Sigmoid colon (tissue), 7 donors: ENCODE measurements at places on chromosomes 7 and 10.
A peak's percentile ranks its signal among the peaks of the same experiment; 100 is the strongest.

DNA sequence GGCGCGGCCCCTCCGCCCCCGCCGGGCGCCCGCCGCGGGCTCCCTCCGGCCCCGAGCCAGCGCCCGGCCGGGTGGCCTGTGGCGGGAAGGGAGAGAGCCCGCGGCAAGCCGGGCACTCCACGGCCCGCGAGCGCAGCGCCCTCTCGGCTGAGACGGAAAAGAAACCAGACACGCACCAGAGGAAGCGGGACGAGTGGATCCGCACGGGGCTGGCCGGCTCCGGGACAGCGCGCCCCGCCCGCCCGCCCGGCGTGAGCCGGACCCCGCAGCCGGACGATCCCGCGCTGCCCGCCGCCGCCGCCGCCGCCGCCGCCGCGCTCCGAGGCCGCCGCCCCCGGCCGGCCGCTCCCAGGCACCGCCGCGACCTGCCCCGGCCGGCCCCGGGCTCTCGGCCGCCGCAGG, 300 bp downstream of the ARHGAP21 start:
- DNase-seq, result peak; percentile 66

- no peak for DNase-seq
These were observed 1.8 kb downstream of the KCNIP2 start for GRCh38 chr10:101841826-101842225.

DNA sequence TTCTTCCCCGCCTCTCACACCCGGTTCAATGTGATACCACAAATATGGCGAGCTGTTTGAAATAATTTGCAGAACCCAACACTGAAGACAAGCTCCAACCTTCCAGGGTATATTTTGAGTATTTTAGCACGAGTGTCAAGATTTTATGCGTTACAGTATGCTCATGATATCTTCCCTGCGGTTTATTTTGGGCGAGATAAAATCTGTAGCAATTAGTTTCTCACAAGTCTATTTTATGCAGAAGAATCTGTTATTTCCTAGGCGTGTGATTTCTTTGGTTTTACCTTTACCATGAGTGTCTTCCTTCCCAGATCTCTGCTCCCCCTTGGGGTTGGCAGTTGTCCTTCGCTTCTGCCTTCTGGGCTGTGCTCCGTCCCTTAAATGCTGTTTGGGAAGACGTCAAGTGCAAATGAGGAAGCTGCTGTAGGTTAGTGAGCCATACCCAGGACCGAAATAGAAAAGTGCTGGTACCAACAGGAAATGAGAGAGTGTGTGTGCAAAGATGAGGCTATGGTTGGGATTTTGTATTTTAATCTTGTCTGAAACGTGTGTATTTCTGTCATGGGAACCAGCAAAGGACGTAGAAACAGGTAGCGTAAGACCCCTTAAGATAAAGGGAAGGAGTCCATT, 299.8 kb downstream of the KLF6 start:
- no peak for DNase-seq

GRCh38 chr10:101224910-101225823, 4.1 kb downstream of the LBX1 start:
- no peak for DNase-seq

- no peak for DNase-seq
These were observed 74.9 kb downstream of the ADRA2A start for GRCh38 chr10:111151595-111152307.

DNA sequence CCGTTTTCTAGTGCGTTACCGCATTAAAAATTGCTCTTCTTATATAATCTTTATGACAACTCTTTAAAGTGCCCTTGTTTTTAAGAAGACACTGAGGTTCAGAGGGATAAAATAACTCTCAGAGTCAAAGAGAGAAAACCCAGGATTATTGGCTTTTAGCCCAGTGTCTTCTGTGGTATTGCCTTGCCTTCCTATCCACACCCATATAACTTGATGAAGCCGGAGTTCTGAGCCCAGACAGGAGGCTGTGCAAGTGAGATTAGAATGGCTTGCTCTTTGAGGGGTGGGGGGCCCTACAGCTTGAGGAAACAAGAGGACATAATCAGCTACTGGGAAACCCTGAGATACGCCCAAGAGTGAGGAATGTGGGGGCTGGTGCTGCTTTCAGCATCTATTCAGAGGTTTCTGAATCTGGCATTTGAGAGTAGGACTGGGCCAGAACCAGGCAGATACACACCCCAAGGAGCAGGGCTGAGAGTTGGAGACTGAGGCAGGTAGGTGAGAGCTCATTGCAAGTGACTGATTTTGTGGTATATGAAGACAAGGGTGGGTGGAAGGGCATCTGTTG, 2.3 kb downstream of the PRXL2A start:
- DNase-seq, result no peak

DNA sequence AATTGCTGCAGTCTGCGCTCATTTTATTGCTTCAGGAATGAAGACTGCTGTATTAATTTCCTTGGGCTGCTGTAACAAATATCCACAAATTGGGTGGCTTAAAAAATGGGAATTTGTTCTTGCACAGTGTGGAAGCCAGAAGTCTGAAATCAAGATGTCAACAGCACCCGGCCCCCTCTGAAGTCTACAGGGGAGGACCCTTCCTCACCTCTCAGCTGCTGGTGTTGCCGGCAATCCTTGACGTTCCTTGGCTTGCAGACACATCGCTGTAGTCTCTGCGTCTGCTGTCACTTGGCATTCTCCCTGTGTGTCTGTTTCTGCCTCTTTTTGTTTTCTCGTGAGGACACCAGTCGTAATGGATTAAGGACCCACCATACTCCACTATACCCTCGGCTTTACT, 166.2 kb downstream of the PTPN20 start:
- no peak for DNase-seq

DNA sequence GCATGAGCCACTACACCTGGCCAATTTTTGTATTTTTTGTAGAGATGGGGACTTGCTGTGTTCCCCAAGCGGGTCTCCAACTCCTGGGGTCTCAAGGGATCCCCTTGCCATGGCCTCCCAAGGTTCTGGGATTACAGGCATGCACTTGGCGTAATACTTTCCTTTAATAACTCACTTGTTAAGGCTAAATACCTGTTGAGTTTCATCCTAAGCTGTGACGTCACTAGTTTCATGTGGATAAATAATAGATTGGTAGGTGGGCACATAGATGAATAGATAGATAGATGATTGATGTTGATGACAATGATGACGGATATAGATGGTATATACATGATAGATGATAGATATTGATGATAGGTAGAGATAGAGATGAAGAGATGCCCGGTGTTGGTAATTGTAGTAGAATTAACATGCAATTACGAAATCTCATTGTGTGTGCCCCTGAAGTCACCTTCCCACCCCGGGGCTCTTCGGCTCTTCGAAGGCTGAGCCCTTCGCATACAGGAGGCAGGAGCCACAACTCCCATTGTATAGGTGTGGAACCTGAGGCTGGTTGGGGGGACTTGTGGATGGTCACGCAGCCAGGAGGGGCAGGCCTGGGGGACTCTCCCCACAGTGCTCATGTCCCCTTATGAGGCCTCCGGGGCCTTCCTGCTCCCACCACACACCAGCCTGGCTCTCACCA, 2.6 kb downstream of the GRIFIN start:
- no peak for DNase-seq

DNA sequence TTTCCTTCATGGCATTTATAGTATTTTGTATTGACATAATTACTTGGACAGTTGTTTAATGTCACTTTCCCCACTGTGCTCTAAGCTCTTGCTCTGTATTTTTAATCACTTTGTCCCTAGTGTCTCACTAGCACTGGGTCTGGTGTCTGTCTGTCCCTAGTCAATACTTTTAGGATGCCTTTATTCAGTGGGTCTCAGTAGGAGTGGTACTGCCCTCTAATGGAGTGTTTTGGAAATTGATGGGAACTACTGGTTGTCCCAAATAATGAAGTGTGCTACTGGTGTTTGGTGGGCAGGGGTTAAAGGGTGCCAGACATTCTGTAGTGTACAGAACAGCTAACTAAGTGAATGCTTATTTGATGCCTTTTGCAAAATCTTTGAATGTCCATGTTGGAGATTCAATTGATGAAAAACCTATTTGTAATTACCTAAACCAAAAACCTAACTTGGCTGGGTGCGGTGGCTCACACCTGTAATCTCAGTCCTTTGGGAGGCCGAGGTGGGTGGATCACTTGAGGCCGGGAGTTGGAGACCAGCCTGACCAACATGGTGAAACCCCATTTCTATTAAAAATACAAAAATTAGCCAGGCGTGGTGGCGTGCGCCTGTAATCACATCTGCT, 33.3 kb downstream of the CDK14 start:
- no peak for DNase-seq

- DNase-seq, result no peak
These were observed 31.1 kb upstream of the SLF2 start for GRCh38 chr10:100881556-100882213.

- DNase-seq, result no peak
These were observed 45.2 kb downstream of the VPS41 start for GRCh38 chr7:38863601-38864291.

- no peak for DNase-seq
These were observed 20.1 kb downstream of the IFIT3 start for GRCh38 chr10:89347701-89348457.

- peak; percentile 58 for DNase-seq
These were observed 1.8 kb downstream of the EBF3 start for GRCh38 chr10:129962031-129962871.

GRCh38 chr7:50743016-50743415, 39.7 kb downstream of the GRB10 start:
- no peak for DNase-seq

DNA sequence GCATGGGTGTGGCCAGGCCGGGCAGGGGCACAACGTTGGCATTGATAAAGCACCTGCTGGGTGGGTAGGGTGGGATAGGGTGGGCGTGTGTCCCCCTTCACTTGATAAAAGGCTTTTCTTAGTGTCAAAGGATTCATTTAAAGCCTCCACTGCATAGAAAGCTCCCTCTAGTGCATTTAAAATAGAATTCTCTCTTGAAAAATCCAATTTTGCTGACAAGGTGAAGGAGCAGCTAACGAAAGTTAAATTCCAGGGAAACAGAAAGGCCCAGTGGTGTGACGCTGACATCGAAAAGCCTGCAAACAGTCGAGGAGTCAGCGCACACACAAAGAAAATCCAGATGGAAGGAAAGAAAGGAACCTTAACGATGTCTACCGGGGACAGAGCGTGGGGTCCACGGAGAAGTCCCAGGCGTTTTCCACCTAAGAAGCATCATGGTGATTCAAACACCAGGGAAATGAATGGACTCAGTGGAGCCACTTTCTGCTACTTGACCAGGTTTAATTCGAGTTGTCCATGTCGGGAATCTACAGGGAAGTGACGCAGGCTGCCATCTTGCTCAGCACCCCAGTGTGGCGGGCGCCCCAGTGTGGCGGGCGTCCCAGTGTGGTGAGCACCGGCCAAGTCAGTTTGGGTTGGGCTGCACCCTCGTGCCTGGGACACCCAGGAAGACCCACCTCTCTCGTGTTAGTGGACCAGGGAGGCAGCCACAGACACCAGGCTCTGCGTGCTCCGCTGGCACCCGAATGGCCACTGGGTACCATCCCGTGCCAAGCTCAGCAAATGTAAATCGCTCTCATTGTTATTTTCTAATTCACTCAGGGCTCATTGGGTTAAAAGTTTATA, 217.8 kb downstream of the DNAJB6 start:
- no peak for DNase-seq

DNA sequence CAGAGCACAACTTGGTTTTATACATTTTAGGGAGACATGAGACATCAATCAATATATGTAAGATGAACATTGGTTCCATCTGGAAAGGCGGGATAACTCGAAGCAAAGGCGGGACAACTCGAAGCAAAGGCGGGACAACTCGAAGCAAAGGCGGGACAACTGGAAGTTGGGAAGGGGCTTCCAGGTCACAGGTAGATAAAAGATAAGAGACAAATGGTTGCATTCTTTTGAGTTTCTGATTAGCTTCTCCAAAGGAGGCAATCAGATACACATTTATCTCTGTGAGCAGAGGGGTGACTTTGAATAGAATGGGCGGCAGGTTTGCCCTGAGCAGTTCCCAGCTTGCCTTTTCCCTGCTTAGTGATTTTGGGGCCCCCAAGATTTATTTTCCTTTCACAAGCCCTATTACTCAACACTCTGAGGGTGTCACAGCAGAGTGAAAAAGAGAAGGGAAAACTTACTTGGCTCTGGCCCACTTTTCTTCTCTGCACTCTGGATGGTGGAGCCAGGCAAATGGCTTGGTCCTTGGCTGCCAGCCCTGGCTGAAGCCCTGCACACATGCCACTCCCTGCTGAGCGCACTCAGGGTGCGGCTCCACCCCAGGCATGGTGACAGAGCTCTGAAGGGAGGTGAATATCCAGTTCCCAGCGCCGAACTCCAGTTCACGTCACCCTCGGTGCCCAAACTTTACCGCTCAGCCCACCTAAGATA, 46.7 kb downstream of the PARD3 start:
- peak; percentile 91 for DNase-seq

GRCh38 chr10:80713398-80713928, 175.8 kb downstream of the SH2D4B start:
- DNase-seq, result no peak

GRCh38 chr10:112562809-112563663, 116.0 kb downstream of the VTI1A start:
- DNase-seq, result no peak

- no peak for DNase-seq
These were observed 138.9 kb upstream of the PHYHIPL start for GRCh38 chr10:59037506-59037905.

DNA sequence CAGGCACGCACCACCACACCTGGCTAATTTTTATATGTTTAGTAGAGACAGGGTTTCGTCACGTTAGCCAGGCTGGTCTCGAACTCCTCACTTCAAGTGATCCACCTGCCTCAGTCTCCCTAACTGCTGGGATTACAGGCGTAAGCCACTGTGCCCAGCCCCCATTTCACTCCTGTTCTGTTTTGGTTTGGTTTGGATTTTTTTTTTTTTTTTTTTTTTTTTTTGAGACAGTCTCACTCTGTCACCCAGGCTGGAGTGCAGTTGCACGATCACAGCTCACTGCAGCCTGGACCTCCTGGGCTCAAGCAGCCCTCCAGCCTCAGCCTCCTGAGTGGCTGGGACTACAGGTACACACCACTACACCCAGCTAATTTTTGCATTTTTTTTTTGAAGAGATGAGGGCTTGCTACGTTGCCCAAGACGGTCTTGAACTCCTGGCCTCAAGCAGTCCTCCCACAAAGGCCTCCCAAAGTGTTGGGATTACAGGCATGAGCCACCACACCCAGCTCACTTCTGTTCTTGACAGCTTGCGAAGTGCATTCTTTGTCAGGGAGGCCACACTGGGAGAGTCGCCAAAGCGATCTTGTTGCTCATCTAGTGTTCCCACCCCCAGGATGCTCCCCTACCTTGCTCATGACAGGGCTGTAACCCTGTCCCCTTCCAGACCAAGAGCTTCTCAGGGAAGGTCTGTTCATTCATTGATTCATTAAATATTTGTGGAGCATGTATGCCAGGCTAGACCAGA, 229.1 kb downstream of the CUX1 start:
- no peak for DNase-seq
